ENCODE measurements at places on chromosomes 1 and 21. TPM values are rescaled to one million over a fixed set of nuclear protein-coding genes. Genes with fewer than 3 reads are reported as not detected.

Gene MPZ
- polyA plus RNA-seq, result not detected

Gene HIVEP3
- 1.4 TPM for polyA plus RNA-seq

Gene PDZK1IP1
- polyA plus RNA-seq, result 1.1 TPM

Gene PLA2G4A
- 0.09 TPM for polyA plus RNA-seq

Gene PRAMEF13
- not detected for polyA plus RNA-seq

Gene KDF1
- polyA plus RNA-seq, result 2.9 TPM

Gene A3GALT2
- polyA plus RNA-seq, result not detected

Gene ZNF648
- not detected for polyA plus RNA-seq

Gene EFNA1
- not detected for polyA plus RNA-seq

Gene KRTAP21-2
- polyA plus RNA-seq, result not detected

Gene PER3
- polyA plus RNA-seq, result 1.4 TPM

Gene NPPB
- not detected for polyA plus RNA-seq

Gene E2F2
- polyA plus RNA-seq, result 2.2 TPM

Gene PLD5
- polyA plus RNA-seq, result not detected

Gene BNIPL
- polyA plus RNA-seq, result 0.13 TPM

Gene GUCA2A
- not detected for polyA plus RNA-seq

Gene MUTYH
- polyA plus RNA-seq, result 21.1 TPM

Gene FBXO2
- 18.0 TPM for polyA plus RNA-seq

Gene RAB3GAP2
- polyA plus RNA-seq, result 25.6 TPM

Gene METTL25B
- 11.5 TPM for polyA plus RNA-seq

Gene APOBEC4
- not detected for polyA plus RNA-seq

Gene PRKAA2
- polyA plus RNA-seq, result not detected
